ENCODE measurements at places on chromosomes 2 and 18.
A peak's percentile ranks its signal among the peaks of the same experiment; 100 is the strongest.

- DNase-seq = no peak
Observed at GRCh38 chr2:202035089-202035940, 1.7 kb downstream of the FZD7 start.

DNA sequence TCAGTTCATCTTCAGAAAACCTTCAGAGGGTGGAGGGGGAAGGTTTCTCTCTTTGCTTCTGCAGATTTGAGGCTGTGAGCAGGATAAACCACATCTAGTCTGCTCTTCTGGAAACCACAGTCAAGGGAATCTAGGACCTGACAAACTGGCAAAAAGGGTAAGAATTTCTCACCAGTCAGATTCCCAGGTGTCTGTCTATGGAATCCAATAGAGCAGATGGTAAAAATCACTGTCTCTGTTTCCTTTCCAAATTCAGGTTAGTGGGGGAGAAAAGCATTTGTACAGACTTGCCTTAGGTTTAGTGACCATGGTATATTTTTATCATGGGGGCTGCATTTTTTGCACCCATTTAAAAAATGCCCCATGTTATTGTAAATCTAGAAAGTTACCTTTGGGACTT, 62.2 kb upstream of the POLE4 start:
- DNase-seq = no peak

- no peak for DNase-seq
Observed at GRCh38 chr18:10368456-10369453, 85.7 kb upstream of the APCDD1 start.

DNA sequence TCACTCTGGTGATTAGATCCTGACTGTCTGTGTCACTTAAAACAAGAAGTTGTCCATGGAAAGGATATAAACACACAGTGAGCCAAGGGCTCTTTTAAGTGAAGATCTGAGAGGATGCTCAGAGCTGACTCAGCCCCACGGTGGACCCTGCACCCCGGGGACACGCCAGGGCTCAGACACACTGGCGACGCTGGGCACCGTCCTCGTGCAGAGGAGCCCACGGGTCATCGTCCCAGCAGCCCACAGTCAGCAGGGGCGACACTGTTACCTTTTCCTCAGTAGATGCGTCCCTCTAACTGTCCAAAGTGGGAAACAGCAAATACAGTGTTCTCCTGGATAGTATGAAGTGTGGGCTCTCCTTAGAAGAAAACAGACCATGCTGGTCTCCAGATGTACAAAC, 225.6 kb downstream of the HDAC4 start:
- DNase-seq = no peak

GRCh38 chr18:47928466-47928865, 2.0 kb downstream of the SMAD2 start:
- DNase-seq = no peak

GRCh38 chr18:47254341-47254939, 3.0 kb upstream of the SKOR2 start:
- peak; percentile 3 for DNase-seq

DNA sequence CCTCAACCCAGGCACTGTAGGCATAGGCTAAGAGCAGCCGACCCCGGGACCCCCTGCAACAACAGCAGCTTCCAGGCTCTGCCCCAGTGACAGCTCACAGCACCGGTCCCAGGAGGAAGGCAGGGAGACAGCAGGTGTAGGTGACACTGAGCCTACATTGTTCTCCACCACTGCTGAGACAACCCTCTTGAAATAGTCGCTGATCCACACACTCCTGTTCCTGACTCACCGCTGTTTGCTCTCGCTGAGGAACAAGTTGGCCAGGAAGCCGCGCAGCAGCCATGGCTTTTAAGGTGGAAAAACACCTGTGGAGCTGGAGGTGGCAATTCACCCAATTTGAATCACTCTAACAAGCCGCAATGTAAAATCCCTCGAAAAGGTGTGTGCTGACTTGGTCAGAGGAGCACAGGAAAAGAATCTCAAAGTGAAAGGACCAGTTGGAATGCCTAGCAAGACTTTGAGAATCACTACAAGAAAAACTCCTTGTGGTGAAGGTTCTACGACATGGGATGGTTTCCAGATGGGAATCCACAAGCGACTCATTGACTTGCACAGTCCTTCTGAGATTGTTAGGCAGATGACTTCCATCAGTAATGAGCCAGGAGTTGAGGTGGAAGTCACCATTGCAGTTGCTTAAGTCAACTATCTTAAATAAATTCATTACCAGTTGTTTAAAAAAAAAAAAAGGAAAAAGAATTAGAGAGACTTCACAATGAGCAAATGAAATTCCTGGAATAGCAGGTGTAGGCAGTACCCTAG, 167.5 kb downstream of the ARL4C start:
- no peak for DNase-seq

GRCh38 chr2:10477443-10478297, 29.5 kb upstream of the ODC1 start:
- DNase-seq = no peak

GRCh38 chr2:10357193-10358169, 54.8 kb downstream of the HPCAL1 start:
- DNase-seq = peak; percentile 55

DNA sequence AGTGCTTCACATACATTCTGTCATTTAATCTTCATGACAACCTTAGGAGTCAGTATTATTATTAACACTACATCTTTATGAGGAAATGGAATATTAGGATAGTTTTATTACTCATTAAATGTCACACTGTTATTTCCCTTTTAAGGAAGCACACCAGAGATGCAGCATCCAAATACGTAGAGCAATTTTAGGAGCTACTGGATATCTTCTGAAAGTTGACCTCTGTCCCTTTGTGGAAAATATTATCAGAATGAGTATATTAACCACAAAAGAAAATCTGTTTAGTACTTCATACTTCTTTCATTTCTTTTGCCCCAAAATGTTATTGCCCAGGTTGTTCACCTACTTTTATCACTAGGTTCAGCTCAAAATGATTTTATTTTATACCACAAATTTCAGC, 72.9 kb upstream of the APCDD1 start:
- DNase-seq = no peak

GRCh38 chr2:107645586-107645985, 181.1 kb upstream of the RGPD4 start:
- DNase-seq = no peak

DNA sequence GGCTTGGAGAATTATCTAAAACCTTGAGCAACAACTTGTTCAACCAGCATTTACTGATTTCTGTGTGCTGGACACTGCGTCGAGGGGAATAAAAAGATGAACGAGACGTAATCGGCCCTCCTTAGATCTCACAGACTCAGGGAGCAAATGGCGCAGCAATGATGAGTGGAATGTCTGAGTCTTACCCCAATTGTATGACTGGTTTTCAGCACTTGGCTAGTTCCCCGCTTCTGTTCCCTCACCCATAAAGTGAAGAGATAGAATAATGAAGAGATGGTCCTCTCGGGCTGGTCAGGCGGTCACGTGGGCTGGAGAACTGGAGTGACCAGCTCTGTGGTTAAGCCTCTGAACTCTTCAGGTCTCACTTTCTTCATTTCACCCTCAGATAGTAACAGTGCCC, 17.3 kb upstream of the GATA6 start:
- no peak for DNase-seq

GRCh38 chr2:50167271-50167670, 864.7 kb downstream of the NRXN1 start:
- DNase-seq = no peak

DNA sequence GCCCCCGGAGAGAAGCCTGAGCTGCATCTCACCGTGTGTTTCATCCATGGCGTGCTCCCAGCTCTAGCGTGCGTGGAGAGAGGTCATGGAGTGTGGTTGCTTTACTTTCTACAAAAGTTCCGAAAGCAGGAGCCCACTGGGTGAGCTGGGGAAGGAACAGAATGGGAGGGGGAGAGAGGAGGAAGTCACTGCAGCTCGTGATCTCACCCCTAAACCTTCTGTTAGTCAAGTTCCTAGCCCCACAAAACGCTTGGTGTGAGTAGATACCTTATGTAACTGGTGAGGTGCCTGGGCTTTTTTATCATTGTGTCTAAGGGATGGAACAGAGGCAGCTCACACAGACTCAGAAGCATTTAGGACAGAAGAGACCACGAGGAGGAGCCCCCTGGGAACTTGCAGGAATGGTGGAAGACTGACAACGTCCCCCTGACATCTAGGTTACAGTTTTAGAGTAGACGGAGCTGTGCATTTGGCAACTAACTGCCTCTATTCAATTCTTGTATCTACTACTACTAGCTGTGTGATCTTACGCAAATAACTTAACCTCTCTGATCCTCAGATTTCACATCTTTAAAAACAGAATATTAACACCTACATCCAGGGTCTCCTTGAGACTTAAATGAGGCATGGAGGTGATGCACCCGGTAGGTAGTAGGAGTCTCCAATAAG, 123.3 kb downstream of the ARL4C start:
- DNase-seq = no peak

DNA sequence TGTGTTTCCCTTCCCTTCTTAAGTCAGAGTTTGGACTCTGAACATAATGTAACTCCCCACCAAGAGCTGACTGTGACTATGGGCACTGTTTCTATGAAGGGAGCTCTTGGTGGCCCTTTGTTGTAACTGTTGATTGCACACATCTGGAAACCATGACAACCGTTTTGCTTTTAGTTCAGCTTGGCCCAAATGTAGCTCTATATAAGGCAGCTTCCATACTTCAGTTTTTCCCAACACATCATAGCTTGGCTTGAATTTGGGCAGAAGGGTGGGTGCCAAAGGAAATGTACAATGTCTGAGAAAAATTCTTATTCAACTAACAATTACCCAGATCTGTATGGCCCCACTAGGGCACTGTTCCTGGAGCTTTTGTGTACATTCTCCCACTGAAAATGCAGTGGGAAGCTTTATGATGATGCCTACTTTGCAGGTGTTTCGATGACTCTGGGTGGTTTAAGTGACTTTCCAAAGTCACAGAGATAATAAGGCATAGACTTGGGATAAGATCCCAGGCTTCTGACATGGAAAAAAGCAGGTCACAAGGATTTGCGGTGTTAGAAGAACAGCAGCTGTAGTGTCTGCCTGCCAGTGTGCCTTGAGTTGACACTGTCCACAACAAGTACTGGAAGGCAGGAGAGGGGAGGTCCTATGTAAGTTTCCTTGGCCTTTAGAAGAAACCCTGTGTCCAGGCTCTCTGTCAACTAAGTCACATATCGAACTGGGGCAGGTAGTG, 2.4 kb upstream of the CETN1 start:
- no peak for DNase-seq

DNA sequence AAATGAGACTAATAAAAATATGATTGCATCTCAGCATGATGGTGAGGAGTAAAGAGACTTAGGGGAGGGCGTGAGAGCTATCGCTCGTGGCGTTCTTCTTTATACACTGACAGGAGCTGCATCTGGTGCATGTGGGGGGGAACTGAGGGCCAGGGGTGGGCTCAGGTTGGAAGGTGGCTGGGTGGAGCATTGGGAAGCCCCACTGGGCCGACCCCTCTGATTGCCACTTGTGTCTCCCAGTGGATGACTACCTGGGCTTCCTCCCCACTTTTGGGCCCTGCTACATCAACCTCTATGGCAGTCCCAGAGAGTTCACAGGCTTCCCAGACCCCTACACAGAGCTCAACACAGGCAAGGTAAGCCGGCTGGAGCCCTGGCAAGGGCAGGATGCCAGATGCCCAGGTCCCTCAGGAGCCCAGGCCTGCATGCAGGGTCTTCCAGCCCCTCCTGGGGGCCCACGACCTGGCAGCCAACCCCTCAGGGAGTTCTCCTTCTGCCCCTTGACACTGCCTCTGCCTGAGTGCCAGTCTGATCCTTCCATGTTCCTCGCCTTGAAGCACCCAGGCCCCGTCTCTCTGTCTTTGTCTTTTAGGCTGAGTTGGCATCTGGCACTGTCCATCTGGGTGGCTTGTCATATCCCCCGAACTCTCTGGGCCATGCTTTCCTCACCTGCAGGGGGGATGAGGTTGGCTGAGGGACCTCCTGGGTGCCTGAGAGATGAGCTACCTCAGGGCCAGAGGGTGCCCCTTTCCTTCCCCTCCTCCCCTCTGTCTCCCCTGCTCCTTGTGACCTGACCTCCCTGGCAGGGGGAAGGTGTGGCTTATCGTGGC, 97.7 kb downstream of the DYSF start:
- no peak for DNase-seq

GRCh38 chr18:24482821-24483220, 22.4 kb downstream of the HRH4 start:
- peak; percentile 17 for DNase-seq

DNA sequence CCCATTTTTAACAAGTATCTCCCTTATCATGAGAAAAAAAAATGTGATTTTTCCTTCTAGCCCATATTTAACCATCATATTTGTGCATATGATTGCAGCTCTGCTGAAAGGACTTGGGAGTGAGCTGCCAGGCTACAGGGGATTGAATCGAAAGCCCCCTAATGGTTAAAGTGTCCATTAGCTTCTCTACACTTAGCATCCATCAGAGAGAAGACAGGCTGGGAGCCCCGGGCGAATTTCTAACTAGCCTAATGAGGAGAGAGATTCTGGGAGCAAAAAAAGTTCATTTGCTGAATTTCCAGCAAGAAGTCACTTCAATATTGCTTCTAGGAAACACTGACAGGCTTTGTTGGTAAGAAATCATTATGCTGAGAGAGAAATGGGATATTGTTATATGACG, 848.8 kb downstream of the TDRD15 start:
- DNase-seq = peak; percentile 21

- DNase-seq = no peak
Observed at GRCh38 chr2:239594772-239595608, 194.2 kb upstream of the HDAC4 start.

DNA sequence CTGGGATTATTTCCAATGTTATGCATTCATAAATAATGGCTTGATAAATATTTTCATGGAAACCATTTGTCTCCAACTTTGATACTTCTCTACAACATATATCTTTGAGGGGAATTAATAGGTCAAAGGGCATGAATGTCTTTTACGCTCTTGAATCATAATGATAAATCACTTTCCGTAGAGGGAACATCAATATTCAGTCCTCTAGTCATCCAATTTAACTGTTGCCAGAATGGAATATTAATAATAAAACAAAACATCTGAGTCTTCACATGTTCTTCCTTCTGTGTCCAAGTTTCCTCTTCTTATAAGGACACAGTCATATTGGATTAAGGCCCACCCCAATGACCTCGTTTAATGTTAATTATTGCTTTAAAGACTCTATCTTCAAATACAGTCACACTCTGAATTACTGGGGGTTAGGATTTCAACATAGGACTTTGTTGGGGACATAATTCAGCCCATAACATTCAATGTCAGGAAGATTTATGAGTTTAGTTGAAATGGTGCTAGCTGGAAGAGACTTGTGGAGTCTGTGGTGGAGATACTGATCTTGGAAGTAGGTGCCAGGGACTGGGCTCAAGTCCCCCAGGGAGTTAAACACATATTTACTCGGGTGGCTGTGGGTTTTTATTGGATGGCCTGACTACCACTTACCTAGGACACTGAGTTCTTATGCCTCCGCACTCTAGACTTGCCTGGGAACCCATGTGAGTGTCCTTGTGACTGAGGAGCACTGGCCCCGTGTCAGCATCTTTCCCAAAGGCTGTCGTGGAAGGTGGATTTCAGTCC, 85.0 kb upstream of the SEC11C start:
- no peak for DNase-seq

Measured in NCI-H82 (cell line).